GM13977 (cell line): ENCODE measurements at places on chromosomes 4 and X.
A peak's percentile ranks its signal among the peaks of the same experiment; 100 is the strongest.

DNA sequence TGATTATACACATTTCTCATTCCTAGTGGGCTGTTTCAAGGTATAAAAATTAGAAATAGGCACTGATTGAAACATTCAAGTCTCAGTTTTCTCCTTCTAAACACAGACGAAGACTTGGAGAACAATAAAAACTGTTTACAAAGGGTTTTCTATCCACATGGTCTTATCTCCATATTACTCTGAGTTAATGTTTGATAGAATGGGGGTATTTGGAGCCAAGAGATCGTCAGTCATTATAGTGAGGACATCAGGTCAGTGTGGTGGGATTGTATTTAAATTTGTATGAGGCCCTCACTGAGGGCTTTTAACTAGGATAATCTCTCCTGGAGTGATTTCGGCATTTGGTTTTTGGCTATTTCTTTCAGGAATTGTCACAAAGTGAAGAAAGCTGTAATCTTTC, 16.4 kb upstream of the DYNLT3 start:
- DNase-seq: no peak

GRCh38 chr4:110197529-110198042, 829 bp downstream of the ELOVL6 start:
- peak; percentile 66 for DNase-seq

GRCh38 chr4:35652197-35652596, 592.1 kb downstream of the ARAP2 start:
- DNase-seq: no peak

- no peak for DNase-seq
Observed at GRCh38 chrX:47817897-47818296, 18.8 kb upstream of the ZNF81 start.

GRCh38 chr4:104302731-104303130, 192.0 kb downstream of the CXXC4 start:
- DNase-seq: no peak

DNA sequence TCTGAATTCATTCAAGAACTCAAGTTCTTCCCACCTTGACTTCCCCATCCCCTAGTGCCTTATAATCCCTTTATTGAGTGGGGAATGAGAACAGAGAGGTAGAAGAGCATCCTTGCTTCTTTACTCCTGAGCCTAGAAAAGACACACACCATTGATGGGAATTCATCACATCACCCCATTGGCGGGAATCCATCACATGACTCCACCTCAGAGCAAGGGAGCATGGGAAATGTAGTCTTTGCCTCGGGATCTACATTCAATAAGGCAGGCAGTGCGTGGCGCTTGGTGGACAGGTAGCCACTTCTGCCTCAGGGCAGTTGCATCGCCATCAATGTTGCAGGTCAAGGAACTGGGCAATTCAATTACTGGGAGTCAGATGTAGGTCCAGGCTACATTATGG, 50.7 kb downstream of the MXRA5 start:
- DNase-seq: no peak

DNA sequence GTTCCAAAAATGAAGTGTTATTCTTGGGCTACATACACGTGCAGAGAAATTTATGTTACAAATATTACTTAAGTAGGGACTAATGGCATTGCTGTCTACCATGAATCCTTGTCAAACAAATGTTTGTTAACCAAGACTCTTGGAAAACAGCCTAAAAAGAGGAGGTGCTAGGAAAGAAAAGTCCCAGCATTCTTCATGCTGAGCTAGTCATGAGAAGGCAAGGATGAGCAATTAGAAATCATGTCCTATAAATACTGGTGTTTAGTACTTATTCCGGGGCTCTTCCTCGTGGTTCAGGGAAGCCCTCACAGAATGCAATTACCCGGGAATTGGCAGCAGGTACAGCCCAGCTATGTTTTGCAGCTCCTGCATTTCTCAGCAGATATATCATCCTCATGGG, 378.1 kb upstream of the FTHL17 start:
- no peak for DNase-seq

GRCh38 chrX:144531877-144532276, 648.0 kb downstream of the UBE2NL start:
- DNase-seq: no peak

DNA sequence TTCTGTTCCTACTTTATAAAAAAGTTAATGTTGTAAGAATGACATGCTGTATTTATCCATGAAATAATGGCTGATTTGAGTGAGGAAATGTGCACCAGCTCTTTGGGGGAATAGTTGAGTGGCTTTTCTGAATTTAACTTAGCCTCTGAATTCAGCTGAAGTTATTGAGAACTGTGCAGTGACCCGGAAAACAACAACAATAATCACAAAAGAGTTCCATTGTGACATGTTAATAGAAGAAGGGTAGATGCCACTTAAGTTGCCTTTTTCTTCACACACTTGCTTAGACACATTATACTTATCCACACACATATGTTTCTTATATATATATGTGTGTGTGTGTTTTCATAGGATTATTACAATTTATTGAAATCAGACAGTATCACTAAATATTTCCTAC, 301.2 kb downstream of the BMPR1B start:
- DNase-seq: no peak

- peak; percentile 61 for DNase-seq
Observed at GRCh38 chrX:48540028-48540375, 488 bp downstream of the TBC1D25 start.

DNA sequence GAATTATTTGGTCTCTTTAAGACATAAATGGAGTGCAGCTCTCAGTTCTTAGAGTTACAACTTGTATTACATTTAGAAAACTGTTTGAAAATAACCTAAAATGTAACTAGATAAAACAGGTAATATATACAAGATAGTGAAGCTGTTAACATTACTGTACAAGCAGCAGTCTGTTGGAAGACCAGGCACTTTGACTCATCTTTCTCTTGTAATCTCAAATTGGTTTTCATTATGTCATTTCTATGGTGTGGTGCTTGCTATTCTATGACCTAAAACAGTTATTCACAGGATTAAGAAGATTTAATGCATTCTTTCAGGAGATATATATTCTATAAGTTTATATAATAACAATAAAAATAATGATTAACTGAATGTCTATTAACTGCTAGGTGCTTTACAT, 282.5 kb upstream of the PITX2 start:
- DNase-seq: no peak

GRCh38 chr4:98352940-98353339, 91.8 kb downstream of the RAP1GDS1 start:
- peak; percentile 7 for DNase-seq

DNA sequence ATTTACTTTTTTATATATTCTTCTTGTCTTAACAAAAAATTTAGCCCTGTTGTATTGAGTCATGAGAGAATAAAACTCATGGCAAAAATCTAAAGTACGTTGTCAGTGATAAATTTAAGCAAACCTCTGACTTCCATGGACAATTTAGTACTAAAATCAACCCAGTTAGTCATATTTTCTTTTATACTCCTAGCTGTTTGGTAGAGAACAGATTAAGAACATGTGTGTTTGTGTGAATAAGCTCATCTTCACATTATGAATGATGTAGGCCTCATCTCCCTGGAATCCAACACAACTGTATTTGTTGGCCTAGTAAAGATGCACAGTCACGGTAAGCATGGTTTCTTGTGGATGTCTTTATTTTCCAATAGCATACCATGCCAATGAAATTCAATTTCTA, 40.8 kb upstream of the FAM47B start:
- no peak for DNase-seq

GRCh38 chr4:17328141-17328815, 183.6 kb downstream of the QDPR start:
- no peak for DNase-seq

- DNase-seq: no peak
Observed at GRCh38 chr4:150289881-150290280, 211.6 kb downstream of the DCLK2 start.

- DNase-seq: no peak
Observed at GRCh38 chrX:74779175-74779574, 146.1 kb downstream of the NEXMIF start.

- peak; percentile 26 for DNase-seq
Observed at GRCh38 chr4:67871867-67872266, 11.9 kb downstream of the TMPRSS11D start.

DNA sequence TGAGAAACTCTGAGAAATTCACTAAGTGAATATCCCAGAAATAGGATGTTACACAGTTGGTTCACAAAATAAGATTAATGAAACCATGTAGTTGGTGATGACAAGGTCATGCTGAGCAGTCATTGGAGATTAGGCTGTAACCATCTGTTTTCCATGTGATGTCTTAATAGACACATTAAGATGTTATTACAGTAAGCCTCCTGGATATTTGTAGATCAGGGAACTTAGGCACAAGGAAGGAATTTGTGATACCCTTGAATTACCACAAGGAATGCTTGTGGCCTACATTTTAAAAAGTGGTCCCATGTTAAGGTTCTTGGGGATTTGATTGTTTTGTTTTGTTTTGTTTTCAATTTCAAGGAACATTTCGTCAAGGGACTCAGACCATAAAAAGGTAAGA, 185.6 kb upstream of the BANK1 start:
- DNase-seq: no peak

GRCh38 chr4:2800691-2801596, 8.1 kb downstream of the SH3BP2 start:
- DNase-seq: peak; percentile 72

DNA sequence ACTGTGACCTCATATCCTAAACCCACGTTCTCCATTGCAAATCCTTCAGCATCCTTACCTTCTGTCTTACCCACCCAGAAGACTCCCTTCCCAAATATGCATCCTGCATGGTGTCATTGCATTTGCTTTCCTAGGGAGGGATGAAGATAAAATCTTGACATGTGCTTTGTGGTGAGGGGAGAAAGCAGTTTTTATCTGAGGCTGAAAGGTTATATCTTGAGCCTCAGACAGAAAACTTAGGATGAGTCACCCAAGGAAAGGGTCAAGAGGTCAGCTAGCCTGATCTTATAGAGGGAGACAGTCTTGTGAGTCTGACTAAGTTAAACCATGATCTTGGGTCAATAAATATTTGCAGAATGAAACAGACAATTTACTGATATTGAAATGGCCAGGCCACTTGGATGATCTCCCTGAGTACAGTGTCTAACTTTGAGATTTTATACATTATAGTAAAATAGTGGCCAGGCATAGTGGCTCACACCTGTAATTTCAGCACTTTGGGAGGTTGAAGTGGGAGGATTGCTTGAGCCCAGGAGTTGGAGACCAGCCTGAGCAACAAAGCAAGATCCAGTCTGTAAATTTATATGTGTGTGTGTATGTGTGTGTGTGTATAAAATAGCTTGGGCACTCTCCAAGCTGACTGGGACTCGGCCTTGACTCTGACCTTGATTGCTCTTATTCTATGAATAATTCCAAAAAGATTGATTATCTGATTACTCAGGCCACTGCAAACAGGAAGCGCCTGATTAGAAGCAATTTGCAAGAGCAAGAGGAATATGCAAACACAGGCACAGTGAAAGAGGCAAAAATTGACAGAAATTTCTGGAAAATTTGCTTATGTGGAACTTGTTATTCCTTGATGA, 15.4 kb upstream of the FAM9C start:
- no peak for DNase-seq

- DNase-seq: no peak
Observed at GRCh38 chr4:180650273-180650672, 1592.9 kb upstream of the TENM3 start.
